ENCODE measurements at places on chromosomes 6 and 20. TPM values are rescaled to one million over a fixed set of nuclear protein-coding genes. Genes with fewer than 3 reads are reported as not detected.

The LPA gene
- total RNA-seq: not detected

The TP53INP2 gene
- total RNA-seq: 3.5 TPM

DNA sequence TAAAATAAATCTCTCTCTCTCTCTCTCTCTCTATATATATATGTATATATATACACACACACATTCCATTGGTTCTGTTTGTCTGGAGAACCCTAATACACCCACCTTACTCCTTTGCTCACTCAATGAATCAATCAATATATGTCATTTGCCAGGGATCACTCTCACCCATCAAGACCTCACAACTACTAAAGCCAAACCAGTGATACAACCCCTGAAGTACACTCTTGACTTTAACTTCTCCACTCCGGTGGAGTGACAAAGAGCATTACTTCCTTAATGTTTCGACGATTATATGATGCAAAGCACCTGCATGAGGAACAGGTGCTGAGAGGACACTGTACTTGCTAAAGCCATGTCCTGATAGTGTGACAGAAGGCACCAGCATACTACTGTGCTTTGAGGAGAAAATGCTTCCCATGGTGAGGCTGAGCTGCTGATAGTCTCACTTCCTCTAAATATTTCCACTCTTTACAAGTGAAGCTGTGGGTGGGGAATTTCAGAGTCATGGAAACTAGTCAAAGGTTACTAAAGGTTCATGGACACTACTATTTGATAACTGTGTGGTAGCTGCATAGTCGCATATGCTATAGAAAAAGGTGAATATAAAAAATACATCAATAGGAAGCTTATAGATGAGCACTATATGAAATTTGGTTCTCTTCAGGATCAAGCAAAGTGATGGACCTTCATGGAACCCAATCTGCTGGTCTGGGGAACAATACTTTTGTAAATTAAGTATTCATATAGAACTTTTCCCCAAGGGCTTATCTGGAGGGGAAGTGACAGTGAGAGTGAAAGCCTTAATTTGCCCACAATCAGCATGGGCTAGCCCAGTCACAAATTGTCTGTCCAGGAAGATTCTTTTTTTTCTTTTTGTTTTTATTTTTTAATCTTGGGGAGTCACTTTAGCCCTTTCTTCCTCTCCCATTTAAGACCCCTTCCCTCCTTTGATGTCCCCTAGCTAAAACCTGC, 141.9 kb upstream of the NEDD9 start:
- peaks cover 63% of the 10 kb centered on the region for H3K36me3 ChIP-seq
- H3K4me3 ChIP-seq: peak overlapping the region; percentile 65
- peaks cover 72% of the 10 kb centered on the region for H3K4me1 ChIP-seq
- no peaks in the 10 kb centered on the region for H3K27me3 ChIP-seq

DNA sequence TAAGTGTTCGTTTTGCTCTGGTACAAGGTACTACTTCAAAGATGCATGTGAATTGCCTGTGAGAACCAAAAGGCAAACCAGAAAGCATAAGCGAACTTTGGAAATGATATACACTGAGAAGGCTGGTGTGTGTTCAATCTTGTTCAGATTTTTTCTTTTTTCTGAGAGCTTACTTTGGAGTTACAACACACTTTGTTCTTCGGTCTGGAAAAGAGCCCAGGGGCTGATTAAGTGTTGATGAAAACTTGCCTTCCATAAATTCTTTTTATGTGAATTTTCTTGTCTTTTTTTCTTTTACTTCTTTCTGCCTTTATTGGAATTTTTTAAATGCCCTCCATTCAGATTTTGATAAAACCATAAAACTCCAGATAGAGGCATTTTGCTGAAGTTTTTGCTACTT, 395.1 kb upstream of the SASH1 start:
- no peak for DNase-seq
- H3K4me3 ChIP-seq: no peak overlapping the region
- no peaks in the 10 kb centered on the region for H3K4me1 ChIP-seq
- H3K27ac ChIP-seq: no peak overlapping the region
- no peaks in the 10 kb centered on the region for H3K36me3 ChIP-seq

GRCh38 chr6:169827290-169827717, 75.9 kb downstream of the ERMARD start:
- no peak overlapping the region for H3K27ac ChIP-seq
- H3K27me3 ChIP-seq: peaks cover 8% of the 10 kb centered on the region
- peaks cover 5% of the 10 kb centered on the region for H3K4me1 ChIP-seq

The FLRT3 gene
- total RNA-seq: not detected

The RNF144B gene
- 0.86 TPM for total RNA-seq

GRCh38 chr6:73923905-73924485, 228.0 kb downstream of the CD109 start:
- no peaks in the 10 kb centered on the region for H3K27me3 ChIP-seq
- no peak overlapping the region for H3K4me3 ChIP-seq
- no peaks in the 10 kb centered on the region for H3K36me3 ChIP-seq
- DNase-seq: no peak
- no peak overlapping the region for H3K27ac ChIP-seq

DNA sequence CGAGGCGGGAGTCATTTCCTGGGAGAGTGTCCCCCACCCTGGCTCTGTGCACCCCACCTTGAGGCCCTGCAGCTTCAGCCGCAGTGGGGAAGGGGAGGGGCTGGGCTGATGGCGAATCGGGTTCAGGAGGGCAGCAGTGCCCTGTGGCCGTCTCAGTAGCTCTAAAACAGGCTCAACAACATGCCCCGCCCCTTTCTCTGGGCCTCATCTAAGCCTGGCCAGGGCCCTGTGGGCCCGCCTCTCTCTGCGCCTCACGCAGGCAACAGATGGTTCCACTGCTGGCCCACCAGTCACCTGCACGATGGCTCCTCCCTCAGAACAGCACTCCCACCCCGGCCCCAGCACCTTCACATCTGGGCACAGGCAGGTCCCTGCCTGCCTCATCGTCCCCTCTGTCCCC, 30.2 kb downstream of the CHRNA4 start:
- H3K27ac ChIP-seq: no peak overlapping the region
- H3K4me1 ChIP-seq: no peaks in the 10 kb centered on the region
- no peak overlapping the region for H3K4me3 ChIP-seq
- no peaks in the 10 kb centered on the region for H3K27me3 ChIP-seq
- H3K36me3 ChIP-seq: no peaks in the 10 kb centered on the region

The F13A1 gene
- not detected for total RNA-seq

DNA sequence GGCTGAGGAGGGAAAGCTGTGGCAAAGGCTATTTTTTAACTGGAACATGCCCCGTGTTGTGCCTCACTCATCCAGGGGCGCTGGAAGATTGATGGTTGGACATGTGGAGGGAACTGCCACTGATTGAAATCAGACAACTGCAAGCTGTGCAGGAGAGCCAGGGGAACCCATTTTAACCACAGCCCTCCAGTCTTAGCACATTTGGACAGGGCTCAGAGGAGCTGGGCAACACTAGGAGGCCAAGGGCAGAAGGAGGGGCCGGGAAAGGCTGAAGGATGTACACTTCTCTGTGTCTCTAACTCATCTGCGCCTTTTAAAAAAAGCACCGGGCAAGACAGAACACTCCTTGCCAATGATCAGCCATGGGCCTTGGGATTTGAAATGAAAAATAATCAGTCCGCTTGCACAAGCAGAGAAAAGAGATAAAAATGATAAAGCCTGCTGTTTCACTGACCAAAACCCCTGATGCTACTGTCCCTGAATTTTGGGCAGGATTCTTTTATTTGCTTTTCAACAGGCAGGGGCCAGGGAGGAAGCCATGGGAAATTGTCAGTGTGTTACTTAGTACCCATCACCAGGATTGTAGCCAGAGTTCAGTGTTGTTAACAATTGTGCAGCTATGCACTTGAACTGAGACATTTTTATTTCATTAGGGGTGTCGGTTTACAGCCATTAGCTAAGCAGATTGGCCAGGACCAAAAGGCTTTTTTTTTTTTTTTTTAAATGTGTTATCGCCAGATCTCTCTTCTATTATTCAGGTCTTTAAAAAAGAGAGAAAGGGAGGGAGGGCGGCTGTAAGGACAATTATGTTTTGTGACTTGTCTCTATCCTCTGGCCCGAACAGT, 109.3 kb upstream of the EYA4 start:
- H3K4me1 ChIP-seq: no peaks in the 10 kb centered on the region
- H3K27me3 ChIP-seq: no peaks in the 10 kb centered on the region
- H3K27ac ChIP-seq: no peak overlapping the region
- DNase-seq: no peak
- H3K4me3 ChIP-seq: no peak overlapping the region
- H3K36me3 ChIP-seq: no peaks in the 10 kb centered on the region

- peaks cover 24% of the 10 kb centered on the region for H3K4me1 ChIP-seq
- H3K27me3 ChIP-seq: peaks cover 2% of the 10 kb centered on the region
- DNase-seq: no peak
- H3K27ac ChIP-seq: no peak overlapping the region
- no peaks in the 10 kb centered on the region for H3K36me3 ChIP-seq
Observed at GRCh38 chr20:38172408-38172807, 7.3 kb upstream of the TGM2 start.

GRCh38 chr6:5191222-5191621, 69.5 kb downstream of the LYRM4 start:
- H3K27ac ChIP-seq: no peak overlapping the region
- DNase-seq: no peak
- no peak overlapping the region for H3K4me3 ChIP-seq
- H3K36me3 ChIP-seq: no peaks in the 10 kb centered on the region

GRCh38 chr6:116557893-116558292, 4.3 kb downstream of the CALHM4 start:
- peaks cover 14% of the 10 kb centered on the region for H3K27me3 ChIP-seq
- no peak for DNase-seq
- H3K4me3 ChIP-seq: no peak overlapping the region
- no peak overlapping the region for H3K27ac ChIP-seq
- H3K36me3 ChIP-seq: no peaks in the 10 kb centered on the region

The FAM120B gene
- total RNA-seq: 18.4 TPM

DNA sequence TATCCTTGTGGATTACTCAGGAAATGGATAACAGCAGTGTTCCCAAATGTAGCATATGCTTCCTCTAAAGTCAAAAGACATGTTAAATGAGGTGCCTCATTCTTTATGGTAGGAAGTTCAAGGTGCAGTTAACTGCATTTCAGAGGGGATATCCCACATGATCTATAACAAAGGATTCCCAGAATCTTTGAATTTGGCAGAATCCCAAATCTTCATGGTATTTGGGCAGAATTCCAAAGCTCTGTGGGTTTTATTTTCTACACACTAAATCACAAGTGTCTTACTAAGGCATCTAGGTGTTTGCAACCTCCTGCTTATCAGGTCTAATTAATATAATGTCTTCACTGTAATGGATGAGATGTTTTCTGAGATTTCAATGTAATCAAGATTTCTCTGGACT, 364.3 kb upstream of the MAN1A1 start:
- peaks cover 6% of the 10 kb centered on the region for H3K4me1 ChIP-seq
- H3K4me3 ChIP-seq: no peak overlapping the region
- H3K36me3 ChIP-seq: no peaks in the 10 kb centered on the region
- no peak overlapping the region for H3K27ac ChIP-seq
- no peak for DNase-seq

The GMPR gene
- 1.2 TPM for total RNA-seq

DNA sequence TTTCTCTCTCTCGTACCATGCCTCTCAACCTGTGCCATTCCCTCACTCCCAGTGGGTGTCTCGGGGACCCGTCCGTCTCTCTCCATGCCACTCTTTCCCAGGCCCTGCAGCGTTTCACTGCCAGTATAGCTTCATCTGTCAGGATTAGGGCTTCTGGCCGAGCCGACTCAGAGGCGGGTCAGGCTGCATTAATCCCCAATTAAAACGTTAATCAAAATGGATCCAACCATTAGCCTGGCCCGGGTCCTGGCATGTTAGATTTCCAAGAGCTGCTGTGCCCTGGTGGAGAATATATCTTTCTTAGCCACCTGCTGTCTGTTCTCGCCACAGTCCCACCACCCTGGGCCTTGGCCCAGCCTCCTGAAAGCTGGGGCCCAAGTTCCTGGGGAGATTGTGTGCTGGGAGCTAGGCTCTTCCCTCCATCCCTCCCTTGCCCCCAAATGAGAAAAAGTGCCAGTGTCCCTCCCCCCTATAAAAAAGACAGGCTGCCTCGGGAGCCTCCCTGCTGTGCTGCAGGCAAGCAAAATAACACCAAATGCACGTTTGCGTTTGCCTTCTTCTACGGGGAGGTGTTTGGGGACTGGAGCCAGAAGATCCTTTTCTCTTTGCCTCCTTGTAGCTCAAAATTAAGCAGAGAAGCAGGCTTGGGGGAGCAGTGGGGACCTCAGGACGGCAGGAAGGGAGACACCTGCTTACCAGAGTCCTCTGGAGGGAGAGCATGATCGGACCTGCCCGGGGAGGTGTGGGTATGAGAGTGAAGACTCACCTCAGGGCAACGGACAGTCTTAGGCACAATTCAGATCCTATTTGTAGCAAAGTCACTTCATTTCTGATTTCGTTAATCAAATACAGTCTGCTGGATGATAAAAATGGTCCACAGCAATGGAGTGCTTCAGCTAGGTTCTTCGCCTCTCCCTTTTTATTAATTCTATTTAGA, 3.0 kb downstream of the KCNG1 start:
- peaks cover 41% of the 10 kb centered on the region for H3K27me3 ChIP-seq
- no peaks in the 10 kb centered on the region for H3K36me3 ChIP-seq
- DNase-seq: no peak
- H3K27ac ChIP-seq: no peak overlapping the region
- H3K4me3 ChIP-seq: no peak overlapping the region
- H3K4me1 ChIP-seq: peaks cover 5% of the 10 kb centered on the region

DNA sequence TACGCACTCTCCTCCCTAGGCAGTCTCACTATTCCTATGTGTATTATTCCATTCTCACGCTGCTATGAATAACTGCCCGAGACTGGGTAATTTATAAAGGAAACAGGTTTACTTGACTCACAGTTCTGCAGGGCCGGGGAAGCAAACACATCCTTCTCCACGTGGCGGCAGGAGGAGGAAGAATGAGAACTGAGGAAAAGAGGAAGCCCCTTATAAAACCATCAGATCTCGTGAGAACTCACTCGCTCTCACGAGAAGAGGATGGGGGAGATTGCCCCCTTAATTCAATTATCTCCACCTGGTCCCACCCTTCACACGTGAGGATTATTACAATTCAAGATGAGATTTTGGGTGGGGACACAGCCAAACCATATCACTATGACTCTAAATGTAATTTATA, 61.9 kb downstream of the ECT2L start:
- peaks cover 3% of the 10 kb centered on the region for H3K27me3 ChIP-seq
- H3K36me3 ChIP-seq: no peaks in the 10 kb centered on the region
- no peak overlapping the region for H3K27ac ChIP-seq

- DNase-seq: no peak
- peaks cover 2% of the 10 kb centered on the region for H3K27me3 ChIP-seq
- no peaks in the 10 kb centered on the region for H3K4me1 ChIP-seq
- H3K4me3 ChIP-seq: no peak overlapping the region
Observed at GRCh38 chr20:63336232-63336752, 24.9 kb downstream of the CHRNA4 start.

GRCh38 chr20:38272961-38273360, 12.4 kb upstream of the KIAA1755 start:
- no peaks in the 10 kb centered on the region for H3K36me3 ChIP-seq
- H3K27ac ChIP-seq: no peak overlapping the region
- DNase-seq: no peak

GRCh38 chr20:1442304-1442703, 24.3 kb downstream of the NSFL1C start:
- DNase-seq: no peak
- H3K4me1 ChIP-seq: peaks cover 3% of the 10 kb centered on the region
- no peak overlapping the region for H3K4me3 ChIP-seq

GRCh38 chr20:17497821-17498580, 33.2 kb downstream of the BFSP1 start:
- no peaks in the 10 kb centered on the region for H3K36me3 ChIP-seq
- H3K27ac ChIP-seq: no peak overlapping the region
- no peak for DNase-seq
- no peak overlapping the region for H3K4me3 ChIP-seq
- H3K27me3 ChIP-seq: peaks cover 7% of the 10 kb centered on the region

The PDE7B gene
- total RNA-seq: 10.7 TPM

GRCh38 chr6:15131651-15132061, 114.2 kb upstream of the JARID2 start:
- H3K36me3 ChIP-seq: no peaks in the 10 kb centered on the region
- no peak overlapping the region for H3K4me3 ChIP-seq
- H3K4me1 ChIP-seq: peaks cover 49% of the 10 kb centered on the region
- H3K27ac ChIP-seq: peak overlapping the region; percentile 79
- H3K27me3 ChIP-seq: no peaks in the 10 kb centered on the region
- DNase-seq: no peak

Measured in activated T-helper 1 cell treated with anti-CD3 and anti-CD28 coated beads, Interleukin-12 subunit alpha, Interleukin-12 subunit beta, Interleukin-2, Interleukin-4 antibody, amounts not matched to agents 30 ng/mL and 10 ng/mL and 1 ng/mL, durations not matched to agents 14 hours and 24 hours and 36 hours (primary cell).